ENCODE measurements at places on chromosomes 16 and 17.
A peak's percentile ranks its signal among the peaks of the same experiment; 100 is the strongest.

DNA sequence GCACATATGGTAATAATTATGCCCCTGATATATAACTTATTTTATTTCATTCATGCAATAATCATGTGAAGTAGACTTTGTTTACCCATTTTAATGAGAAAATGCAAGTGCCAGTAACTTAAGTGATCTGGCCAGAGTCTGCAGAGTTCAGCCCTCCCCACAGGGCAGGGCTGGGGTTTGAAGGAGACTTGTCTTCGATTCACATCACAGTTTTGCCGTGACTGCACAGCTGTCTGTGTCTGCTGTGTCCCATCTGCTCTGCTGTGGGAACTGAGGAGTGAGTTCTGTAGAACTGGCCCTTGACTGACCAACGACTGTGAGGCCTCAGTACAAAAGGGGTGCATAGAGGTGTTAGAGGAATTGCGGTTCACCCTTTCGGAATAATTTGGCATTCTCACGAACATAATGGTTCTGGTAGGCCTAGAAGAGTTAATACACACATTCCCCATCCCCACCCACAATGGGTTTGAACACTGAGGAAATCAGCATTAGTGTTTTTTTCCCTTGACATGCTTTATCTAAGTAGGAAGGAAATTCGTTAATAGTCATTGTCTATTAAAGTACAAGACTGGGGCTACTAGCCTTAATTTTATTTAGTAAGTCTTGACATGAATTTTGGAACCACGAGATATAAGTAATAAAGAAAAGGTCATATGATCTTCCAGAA lies 113.6 kb upstream of the MON1B start:
- no peak for DNase-seq

- DNase-seq, result no peak
Measured at GRCh38 chr16:27301236-27301861, 12.4 kb upstream of the IL4R start.

- no peak for DNase-seq
Measured at GRCh38 chr17:76434870-76435269, 18.1 kb downstream of the UBE2O start.

DNA sequence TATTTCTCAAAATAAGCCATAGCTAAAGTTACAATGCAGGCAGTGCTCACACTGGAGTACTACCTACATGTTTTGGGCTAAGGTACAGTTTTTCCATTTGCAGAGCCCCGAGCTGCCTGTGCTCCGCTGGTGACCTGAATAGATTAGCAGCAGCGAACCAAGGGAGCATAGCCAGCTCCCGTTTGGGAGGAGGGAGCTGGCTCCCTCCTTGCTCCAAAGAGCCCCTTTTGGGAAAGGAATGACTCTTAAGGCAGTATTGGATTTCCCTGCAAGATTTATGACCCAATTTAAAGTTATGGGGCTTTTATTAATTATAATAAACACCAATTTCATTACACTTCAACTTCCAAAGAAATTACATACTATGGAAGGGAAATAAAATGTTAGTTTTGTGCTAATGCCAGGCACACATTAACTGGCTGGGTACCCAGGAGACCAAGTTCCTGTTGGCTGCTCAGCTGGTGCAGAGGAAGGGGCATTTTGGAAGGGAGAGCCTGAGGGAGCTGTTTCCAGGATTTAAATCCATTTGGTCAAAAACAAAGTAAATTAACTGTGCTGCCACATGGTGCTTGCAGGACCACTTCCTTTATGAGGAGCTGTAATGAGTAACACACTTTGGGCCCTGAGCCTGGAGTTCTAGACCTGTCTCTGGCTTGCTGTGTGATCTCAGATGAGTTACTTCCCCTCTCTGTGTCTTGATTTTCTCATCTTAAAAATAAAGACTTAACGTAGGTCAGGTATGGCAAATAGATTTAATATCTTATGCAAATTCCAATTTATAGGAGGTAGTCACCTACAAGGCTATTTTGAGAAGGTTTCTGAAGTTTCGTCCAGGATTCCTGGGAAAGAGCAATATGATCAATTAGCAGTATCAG lies 362.1 kb upstream of the CCL2 start:
- no peak for DNase-seq

- DNase-seq, result no peak
Measured at GRCh38 chr17:38443356-38444031, 15.2 kb downstream of the ARHGAP23 start.

DNA sequence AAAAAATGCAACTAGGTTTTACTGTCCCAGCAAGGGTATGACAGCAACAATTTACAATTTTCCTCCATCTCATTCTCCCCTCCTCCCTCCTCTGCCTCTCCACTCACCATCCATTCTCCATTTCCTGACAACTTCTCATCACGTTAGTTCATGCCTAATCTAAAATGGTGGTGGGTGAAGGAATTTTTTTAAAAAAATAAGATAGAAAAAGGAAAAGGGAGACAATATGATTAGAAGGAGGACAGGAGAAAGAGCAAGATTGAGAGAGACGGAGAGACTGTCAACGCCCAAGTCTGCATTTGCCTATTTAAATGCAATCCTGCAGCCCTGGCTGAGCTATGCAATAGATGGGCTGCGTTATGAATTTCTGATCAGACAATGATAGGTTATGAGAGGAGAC lies 380.7 kb upstream of the PSMD7 start:
- DNase-seq, result no peak

DNA sequence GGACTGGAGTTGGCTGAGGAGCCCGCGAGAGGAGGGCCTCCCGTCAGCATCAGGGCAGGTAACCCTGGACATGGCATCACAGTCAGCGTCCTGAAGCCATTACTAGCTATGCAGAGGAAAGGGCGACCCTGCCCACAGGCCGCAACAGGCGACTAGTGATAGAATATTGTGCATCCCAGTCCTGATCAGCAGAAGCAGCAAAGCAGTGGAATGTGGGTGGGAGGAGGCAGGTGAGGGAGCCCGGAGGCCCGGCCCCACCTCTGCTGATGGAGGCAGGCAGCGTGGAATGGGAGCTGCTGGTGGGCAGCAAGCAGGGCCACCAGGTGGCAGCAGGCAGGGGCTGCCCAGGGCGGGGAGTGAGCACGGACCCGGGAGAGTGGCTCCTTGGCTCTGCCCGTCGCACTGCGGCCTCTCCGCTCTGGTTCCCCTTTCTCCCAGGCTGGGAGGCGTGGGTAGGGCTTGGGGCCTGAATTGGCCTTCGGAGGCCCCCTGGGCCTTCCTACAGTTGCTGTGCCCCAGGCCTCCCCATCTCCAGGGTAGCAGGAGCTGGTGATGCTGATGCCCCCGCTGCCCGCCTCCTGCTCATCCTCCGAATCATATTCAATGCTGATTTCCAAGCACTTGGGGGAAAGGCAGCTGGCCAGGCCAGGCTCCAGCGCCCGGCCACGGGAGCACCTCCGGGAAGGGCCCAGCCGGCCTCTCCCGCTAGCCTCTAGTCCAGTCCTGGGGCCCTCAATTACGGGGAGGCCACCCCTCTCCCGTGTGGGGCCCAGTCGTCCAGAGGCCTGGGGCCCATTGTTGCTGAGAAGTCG lies 20.2 kb downstream of the TSPOAP1 start:
- DNase-seq, result no peak

DNA sequence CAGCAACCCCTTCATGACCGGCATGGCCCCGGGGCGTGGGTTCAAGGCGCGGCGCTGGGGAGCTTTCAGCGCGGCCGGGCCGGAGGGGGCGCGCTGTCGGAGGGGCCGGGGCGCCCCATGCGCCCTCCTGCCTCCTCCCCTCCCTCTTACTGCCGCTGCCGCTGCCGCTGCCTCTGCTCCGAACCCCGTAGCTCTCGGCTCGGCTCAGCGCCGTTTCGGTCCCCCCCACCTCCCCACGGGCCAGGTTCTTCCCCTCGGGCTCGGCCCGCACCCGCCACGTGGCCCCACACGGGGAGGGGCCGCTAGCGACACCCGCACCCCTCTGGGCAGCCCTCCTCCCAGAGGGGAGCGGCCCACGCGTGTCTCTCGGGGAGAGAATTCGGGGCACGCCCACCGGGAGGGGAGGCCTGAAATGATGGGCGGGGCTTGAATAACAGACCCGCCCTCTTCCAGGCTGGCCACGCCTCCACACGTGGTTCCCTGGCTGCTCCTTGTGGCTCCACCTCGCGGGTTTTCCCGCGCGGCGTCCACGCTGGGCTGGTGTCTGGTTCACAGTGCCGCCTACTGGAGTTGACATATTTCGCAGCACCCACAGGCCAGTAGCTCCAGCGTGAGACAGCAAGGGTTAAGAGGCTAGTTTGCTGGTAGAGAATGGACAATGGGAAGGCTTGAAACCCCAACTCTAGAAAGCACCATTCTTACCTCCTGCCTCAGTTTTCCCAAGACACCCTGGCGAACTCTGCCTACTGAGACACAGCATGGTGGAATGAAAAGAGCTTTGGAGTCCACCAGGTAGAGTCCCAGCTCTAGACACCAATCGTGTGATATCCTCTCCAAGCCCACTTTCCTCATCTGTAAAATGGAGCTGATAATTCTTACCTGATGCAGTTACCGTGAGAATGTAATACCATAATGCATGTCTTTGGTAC lies at the start of gene KCNH4:
Gene KCNH4 (minus strand): TSS at position 221 of the 929 bp plus-strand sequence. CDS start 197 bp downstream, at position 24.
- peak; percentile 89 for DNase-seq

GRCh38 chr17:78726513-78726912 lies 55.6 kb downstream of the CYTH1 start:
- no peak for DNase-seq

- peak; percentile 76 for DNase-seq
Measured at GRCh38 chr16:87956365-87957231, 5.4 kb downstream of the BANP start.

- no peak for DNase-seq
Measured at GRCh38 chr17:66612993-66613392, 221.9 kb upstream of the CACNG5 start.

DNA sequence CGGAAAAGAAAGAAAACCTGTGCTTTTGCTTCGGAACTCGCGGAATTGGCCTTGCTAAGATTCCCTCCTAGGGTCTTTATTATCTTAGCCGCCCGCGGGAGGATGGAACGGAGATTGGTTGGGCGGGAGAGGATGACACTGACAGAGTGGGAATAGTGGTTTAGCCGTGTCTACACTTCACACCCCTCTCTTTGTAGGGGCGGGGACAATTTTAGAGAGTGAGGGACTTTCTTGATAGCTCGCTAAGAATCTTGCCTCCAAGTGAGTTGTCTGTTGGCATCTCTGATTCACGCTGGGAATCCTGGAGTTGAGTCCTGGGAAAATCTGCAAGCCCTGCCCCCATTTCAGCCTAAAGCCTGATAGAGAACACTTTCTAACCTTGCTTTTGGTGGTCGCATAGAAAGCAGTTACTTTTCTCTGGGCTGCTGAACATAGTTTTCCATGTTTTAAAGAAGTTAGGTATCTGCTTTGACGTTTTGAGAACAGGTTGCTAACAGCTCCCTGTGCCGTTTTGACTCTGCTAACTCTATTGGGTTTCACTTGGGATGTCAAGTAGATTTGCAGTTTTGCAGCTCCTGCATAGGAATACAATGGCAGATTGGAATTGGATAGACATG lies 697 bp downstream of the NOL11 start:
- peak; percentile 39 for DNase-seq

- DNase-seq, result no peak
Measured at GRCh38 chr16:8631818-8632465, 10.4 kb downstream of the METTL22 start.

GRCh38 chr17:1312261-1312870 lies 32.9 kb downstream of the TRARG1 start:
- no peak for DNase-seq

DNA sequence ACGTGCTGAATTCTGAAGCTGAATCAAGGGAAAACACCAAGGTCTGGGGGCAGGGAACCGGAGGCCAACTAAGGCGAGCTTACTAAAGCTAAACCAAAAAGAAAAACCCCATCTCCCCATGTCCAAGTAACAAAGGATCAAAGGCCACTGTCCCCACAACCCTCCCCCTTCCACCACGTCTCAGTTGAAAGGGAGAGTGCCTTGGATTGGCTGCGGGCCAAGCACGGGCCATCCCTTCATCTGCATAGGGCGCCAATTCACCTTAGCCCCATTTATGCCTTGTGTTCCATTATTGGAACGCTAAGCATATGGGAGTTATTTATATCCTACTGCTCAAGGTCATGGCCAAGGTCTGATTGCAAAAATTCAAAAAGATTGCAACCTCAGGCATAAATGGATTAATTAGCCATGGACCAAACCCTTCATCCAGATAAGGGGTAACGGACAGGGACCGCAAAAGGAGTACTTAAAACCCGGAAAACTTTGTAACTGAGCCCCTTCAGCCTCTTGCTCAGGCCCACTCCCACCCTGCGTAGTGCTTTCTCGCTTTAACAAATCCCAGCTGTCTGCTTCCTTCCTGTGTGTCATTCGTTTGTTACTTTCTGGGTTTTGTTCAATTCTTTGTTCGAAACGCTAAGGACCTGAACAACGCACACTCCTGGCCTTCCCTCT lies 740 bp upstream of the ATP6V0D1 start:
- peak; percentile 71 for DNase-seq

- DNase-seq, result peak; percentile 90
Measured at GRCh38 chr17:40177275-40177874, at the start of gene RAPGEFL1. Gene RAPGEFL1 (plus strand): TSS chr17:40177470. CDS start chr17:40177862, 392 bp downstream.

- DNase-seq, result no peak
Measured at GRCh38 chr17:78672005-78672404, 94.8 kb upstream of the DNAH17 start.

DNA sequence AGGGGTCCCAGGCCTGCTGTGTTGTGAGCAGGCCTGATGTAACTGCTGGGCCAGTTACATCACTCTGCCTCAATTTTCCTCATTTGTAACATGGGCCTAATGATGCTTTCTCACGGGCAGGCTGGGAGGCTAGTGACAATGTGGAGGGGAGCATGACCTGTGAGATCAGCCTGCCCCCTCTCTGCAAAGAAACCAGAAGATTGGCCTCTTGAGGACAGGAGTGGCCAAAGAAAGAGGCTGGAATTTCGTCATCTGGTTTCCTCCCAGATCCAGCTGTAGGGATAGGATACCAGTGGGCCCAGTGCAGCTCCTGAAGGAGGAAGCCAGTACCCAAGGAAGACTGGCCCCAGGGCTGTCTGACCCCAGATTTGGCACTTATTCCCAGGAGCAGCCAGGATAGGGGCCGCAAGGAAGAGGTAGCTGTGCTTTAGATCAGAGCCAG lies 615 bp upstream of the SREBF1 start:
- DNase-seq, result no peak

DNA sequence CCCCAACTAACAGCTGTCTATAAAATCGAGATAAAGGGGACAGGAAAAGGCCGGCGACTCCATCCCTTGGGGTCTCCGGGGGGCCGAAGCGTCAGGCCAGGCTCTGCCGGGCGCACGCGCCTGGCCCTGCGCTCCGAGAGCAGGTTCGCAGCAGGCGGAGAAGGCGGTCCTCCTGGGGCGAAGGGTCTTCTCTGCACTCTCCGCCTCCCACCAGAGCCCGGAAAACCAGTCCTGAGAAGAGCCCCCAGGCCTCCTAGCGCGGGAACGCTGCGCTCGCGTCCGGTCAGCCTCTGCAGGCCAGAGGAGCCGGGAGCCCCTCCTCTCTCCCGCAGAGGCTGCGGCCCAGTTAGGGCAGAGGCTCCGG lies 5.1 kb downstream of the FOXF1 start:
- no peak for DNase-seq

All from stimulated activated CD4-positive, alpha-beta T cell treated with anti-CD3 and anti-CD28 coated beads, Interleukin-2, amount 100 ng/mL, for 24 hours (primary cell).